ENCODE measurements at places on chromosomes 2 and 18.

- DNase-seq = no peak
Measured at GRCh38 chr2:217260441-217261115, 400.7 kb upstream of the TNP1 start.

- no peak for DNase-seq
Measured at GRCh38 chr2:100948942-100949811, 52.9 kb upstream of the RPL31 start.

DNA sequence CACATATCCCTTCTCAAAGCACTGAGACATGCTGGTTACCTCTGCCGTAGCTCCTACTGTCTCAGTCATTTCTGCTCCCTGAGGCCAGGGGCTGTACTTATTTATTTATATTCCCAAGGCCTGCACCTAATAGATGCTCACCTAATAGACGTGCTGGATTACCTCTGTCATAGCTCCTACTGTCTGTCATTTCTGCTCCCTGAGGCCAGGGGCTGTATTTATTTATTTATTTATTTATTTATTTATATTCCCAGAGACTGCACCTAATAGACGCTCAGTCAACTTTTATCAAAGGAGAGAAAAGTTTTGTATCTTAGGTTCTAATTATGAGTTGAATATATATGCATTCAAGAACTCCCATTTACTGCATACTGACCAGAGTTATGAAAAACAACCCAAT, 414.0 kb upstream of the TRIB2 start:
- DNase-seq = no peak

GRCh38 chr18:54125429-54125828, 99.0 kb downstream of the MBD2 start:
- no peak for DNase-seq

- DNase-seq = no peak
Measured at GRCh38 chr2:198861080-198861479, 596.7 kb downstream of the SATB2 start.

GRCh38 chr2:54543733-54544396, 87.7 kb downstream of the SPTBN1 start:
- no peak for DNase-seq

DNA sequence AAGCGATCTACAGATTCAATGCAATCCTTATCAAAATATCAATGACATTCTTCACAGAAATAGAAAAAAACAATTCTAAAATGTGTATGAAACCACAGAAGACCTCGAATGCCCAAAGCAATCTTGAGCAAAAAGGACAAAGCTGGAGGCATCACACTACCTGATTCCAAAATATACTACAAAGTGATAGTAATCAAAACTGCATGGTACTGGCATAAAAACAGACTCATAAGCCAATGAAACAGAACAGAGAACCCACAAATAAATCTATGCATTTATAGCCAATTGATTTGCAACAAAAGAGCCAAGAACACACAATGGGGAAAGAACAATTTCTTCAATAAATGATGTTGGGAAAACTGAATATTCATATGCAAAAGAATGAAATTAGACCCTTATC, 99.2 kb downstream of the POLR1A start:
- no peak for DNase-seq

DNA sequence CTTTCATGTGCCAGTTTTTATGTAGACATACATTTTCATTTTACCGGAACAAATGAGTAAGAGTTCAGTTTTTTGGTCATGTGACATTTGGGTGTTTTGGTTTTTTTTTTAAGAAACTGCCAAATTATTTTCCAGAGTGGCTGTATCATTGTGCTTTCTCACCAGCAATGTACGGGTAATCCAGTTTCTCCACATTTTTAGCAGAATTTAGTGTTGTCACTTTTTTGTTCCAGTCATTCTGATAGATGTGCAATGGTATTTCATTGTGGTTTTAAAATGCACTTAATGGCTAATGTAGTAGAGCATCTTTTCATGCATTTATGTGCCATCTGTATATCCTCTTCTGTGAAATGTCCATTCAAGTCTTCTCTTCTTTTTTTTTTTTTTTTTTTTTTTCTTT, 126.5 kb upstream of the FBXO11 start:
- no peak for DNase-seq

DNA sequence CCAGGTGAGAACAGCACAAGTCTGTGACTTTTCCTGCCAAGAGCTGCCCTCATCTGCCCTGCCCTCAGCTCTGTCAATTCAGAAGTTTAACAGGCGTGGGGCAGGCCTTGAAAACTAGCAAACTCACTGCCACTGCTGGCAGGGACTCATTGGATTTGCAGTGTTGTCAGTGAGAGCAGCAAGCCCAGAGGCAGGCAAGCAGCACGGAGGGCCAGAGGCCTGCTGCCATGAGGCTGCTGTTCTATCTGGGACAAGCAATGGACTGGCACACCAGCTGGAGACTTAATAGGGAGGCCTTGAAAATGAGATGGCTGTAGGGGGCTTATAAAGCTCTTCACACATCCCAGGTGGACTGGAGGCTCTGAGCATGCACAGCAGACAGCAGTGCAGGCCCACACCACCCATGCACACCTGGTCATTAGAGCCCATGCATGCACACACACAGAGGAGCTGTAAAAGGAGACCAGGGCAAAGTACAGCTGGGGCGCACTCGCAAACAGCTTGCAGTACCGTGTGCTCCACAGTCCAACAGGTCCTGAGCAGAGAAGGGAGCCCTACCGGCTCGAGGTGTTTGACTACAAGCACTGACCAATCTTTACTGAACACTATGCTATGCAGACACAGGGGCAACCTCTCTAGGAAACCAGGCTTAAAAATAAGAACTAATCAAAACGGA, 28.7 kb downstream of the MGAT4A start:
- no peak for DNase-seq

DNA sequence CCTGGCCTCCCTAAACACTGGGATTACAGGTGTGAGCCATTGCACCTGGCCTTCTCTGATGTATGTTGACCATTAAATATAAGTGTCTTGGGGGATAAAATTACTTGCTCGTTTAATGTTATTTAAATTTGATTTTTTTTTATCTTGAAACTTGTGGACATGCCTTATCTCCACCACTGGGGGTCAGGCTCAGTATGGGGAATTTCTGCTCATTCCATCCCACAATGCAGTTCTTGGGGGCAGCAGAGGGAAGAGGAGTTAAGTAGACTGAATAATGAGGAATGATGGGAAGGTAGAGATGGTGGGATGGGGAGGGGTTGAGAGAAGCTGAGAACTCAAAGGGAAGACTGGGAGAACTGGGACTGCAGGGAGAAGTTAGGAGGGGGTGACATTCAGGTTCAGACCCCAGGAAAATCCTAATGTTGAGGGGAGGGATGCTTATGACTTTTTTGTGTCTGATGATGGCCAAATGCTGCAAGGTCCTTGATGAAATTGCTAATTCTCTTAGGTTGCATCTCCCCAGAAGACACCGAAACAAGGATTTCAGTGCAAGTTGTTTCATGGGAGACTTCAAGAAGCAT, 174.2 kb downstream of the MIB1 start:
- DNase-seq = no peak

- no peak for DNase-seq
Measured at GRCh38 chr18:51171223-51171622, 26.3 kb downstream of the MEX3C start.

- no peak for DNase-seq
Measured at GRCh38 chr2:45237850-45238542, 228.7 kb upstream of the SIX2 start.

GRCh38 chr2:146990311-146991054, 854.3 kb upstream of the ACVR2A start:
- DNase-seq = no peak

- no peak for DNase-seq
Measured at GRCh38 chr2:25055376-25055920, 13.6 kb downstream of the EFR3B start.

GRCh38 chr2:189163889-189164288, 15.7 kb downstream of the COL5A2 start:
- DNase-seq = no peak

GRCh38 chr2:24972315-24972961, 683 bp upstream of the DNAJC27 start:
- DNase-seq = peak; percentile 19

GRCh38 chr2:216108310-216108966, 710 bp upstream of the XRCC5 start:
- DNase-seq = no peak

DNA sequence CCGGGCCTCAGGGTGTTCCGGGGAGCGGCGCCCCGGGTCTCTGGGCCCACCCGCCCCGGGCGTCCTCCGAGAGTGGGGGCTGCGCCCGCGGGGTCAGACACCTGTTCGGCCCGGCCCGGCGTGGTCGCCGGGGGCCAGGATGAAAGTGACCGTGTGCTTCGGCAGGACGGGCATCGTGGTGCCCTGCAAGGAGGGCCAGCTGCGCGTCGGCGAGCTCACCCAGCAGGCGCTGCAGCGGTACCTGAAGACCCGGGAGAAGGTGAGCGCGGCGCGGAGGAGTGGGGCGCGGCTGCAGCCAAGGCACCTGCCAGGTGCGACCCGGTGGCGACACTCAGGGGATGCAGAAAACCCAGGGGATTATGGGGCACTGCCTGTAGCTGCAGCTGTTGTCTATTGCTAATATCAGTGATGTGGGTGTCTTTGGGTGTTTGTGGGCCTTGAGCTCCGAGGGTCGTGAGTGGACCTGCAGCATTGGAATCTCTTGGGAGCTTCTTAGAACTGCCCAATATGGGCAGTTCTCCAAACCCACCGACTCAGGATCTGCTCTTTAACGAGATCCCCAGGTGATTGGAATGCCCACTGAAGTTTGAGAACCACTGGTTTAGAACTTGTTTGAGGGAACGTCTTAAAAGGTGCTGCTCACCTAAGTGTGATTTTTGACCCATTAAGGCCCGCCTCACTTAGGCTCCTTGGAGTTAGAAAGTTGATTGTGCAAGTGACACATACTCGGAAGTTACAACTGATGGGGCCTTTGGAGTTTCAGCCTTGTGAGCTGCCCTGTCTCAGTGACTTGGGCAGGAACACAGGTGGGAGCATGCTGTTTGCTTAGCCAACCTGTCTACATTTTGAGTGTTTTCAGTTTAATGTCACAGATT, 823 bp downstream of the PARD3B start:
- no peak for DNase-seq

DNA sequence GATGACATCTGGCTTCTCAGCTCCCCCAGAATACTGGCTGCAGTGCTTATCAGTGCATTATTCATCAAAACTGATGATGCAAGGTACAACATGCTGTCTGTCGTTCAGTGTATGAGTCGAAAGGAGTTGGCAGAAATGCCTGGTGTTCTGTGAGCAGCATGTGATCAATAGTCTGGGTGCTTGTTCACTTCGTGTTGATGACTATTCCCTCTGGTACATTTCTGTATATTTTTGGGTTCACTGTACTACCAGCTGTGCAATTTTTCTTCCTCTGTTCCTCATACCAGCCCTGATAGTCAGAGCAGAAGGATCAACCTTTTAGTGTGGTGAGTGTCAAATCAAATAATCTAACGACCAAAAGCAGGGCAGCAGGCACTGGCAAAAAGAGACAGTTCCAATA, 59.0 kb upstream of the KLHL14 start:
- no peak for DNase-seq

GRCh38 chr2:241081643-241082340, 20.3 kb downstream of the MTERF4 start:
- DNase-seq = no peak

- no peak for DNase-seq
Measured at GRCh38 chr2:135386993-135387392, 144.0 kb downstream of the ZRANB3 start.

GRCh38 chr18:3826021-3826420, 376.0 kb downstream of the TGIF1 start:
- no peak for DNase-seq

DNA sequence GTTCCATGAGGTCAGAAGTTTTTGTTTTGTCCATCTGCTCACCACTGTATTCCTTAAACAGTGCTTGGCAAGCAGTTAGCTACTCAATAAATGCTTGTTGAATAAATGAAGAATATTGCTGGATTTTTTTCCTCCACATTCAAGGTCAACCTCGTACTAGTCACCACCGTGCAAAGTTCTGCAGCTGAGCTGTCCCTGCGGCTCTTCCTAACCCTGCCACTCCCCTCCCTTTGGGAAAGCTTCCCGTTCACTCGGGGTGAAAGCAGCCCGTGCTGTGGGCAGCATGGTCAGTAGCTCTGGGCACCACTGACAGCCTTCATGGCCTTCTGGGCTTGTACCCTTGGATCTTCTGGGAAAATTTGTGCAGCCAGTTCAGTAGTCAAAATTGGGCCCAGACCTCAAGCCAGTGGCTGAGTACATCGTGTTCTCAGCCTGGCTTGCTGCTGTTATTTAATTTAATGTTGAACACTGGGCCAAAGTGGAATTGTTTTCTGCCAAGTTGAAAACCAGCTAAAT, 469.3 kb upstream of the RAB12 start:
- no peak for DNase-seq

- DNase-seq = no peak
Measured at GRCh38 chr2:72973137-72973535, 55.8 kb downstream of the EMX1 start.

GRCh38 chr2:167331636-167332232, 443.5 kb downstream of the XIRP2 start:
- no peak for DNase-seq

DNA sequence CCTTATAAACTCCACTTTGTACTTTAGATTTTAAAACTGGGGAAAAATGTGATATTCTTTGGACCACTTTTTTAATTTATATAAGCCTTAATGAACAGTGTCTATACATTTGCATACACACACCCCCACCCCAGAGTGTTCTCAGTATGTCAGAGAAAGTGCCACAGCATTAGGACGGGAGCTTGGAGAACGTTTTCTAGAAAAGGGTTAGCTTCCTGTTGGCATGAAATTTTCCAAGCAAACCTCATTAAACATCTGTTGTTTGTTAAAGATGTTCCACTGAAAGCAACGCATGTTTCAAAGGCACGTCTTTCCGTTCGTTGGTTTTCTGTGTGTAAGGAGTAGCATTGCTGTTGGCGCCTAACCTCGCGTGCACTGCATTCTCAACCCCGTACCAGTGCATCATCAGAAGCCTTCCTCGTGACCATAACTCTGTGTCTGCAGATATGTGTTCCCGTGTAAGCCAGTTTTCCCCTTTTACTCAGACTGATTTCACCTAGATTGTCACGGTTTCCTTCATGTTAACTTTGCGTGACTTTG, 228.5 kb downstream of the ALPK2 start:
- no peak for DNase-seq

- no peak for DNase-seq
Measured at GRCh38 chr2:128562471-128563347, 244.0 kb upstream of the HS6ST1 start.

GRCh38 chr2:151933266-151933804, 105.1 kb upstream of the ARL5A start:
- no peak for DNase-seq

GRCh38 chr2:106191511-106192016, 2.5 kb downstream of the UXS1 start:
- no peak for DNase-seq

DNA sequence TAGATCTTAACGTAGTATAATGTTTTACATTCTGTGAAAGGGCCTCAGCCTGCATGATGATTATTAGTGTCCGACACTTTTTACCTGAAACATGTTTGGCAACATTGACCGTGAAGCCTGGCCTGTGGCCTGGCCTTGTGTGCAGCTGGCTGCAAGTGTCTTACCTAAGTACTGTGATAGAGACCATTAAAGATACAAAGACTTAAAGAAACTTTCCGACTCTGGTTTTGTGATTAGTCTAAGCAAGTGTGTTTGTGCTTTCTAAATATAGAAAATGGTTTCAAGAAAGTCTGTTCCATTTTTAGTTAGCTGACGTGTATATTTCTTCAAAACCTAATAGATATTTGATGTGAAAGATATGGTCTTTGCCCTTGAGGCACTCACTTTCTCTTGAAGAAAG, 601.8 kb downstream of the LRP1B start:
- no peak for DNase-seq

Measured in stimulated activated CD4-positive, alpha-beta T cell treated with anti-CD3 and anti-CD28 coated beads, Interleukin-4, amount 100 ng/mL, for 4 hours (primary cell).